Brain (organoid and tissue), 16 donors: ENCODE measurements at places on chromosomes 12 and 14. TPM values are rescaled to one million over a fixed set of nuclear protein-coding genes. Genes with fewer than 3 reads are reported as not detected.

The SLC25A21 gene
- 1.8 TPM for polyA plus RNA-seq

DNA sequence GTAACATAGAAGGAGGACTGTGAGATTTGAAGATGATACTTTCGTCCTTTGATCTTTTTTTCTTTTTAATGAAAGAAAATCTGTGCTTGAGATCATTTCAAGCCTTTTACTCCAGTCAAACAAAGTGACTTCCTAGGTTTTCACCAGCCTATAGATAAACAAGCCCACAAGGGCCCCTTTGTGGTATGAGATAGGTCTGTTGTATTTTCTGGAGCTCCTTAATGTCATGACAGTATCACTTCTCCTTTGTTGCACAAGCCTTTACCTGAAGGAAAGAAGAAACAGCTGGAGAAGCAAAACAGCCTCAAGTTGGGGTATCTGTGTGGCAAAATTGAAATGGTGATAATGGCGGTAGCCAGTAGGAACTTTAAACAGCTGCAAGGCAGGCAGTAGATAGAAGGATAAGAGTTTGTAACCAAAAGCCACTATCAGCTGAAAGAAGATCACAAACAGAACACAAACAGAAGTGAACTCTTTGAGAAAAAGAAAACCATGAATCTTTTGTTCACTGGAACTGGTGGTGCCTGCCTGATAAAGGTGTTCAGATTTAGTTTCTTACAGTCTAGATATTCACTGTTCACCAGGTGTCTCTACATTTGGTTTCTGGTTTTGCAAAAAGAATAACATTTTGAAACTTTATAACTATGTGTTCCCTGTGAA is 96.8 kb downstream of the LGR5 start:
- DNase-seq: no peak

GRCh38 chr14:44846232-44846824 is 115.4 kb downstream of the KLHL28 start:
- peak; percentile 88 for DNase-seq

- no peak for DNase-seq
These were observed 4.9 kb upstream of the GPR132 start for GRCh38 chr14:105069871-105070759.
